ENCODE measurements at places on chromosomes 3 and 15. TPM values are rescaled to one million over a fixed set of nuclear protein-coding genes. Genes with fewer than 3 reads are reported as not detected.

The GOLGA6A gene
- total RNA-seq: not detected

DNA sequence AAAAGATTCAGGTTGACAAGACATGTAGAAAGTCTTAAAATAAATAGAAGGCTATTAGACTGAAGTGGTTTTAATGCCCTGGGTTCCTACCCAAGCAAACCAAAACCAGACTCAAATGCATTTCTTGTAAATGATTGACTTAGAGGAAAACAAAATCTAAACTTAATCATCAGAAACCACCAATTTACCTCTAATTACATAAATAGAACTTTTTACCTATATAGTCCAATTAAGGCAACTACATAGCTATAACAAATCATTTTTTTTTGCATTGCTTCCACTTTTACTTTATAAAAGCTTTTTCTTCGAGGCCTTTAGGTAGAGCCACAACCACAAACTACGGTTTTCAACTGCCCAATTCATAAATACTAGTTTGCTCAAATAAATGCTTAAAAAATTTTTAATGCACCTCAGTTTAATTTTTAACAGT lies 231.3 kb upstream of the ARHGEF26 start:
- no peak for DNase-seq
- no peaks in the 10 kb centered on the region for H3K4me1 ChIP-seq
- H3K27me3 ChIP-seq: no peaks in the 10 kb centered on the region
- H3K36me3 ChIP-seq: no peaks in the 10 kb centered on the region

- H3K36me3 ChIP-seq: no peaks in the 10 kb centered on the region
- no peak for DNase-seq
- H3K4me3 ChIP-seq: no peak overlapping the region
Observed at GRCh38 chr3:85170646-85171045, 211.9 kb downstream of the CADM2 start.

The TMEM41A gene
- total RNA-seq: 9.3 TPM

- H3K27ac ChIP-seq: peak overlapping the region; percentile 11
- H3K27me3 ChIP-seq: no peaks in the 10 kb centered on the region
- no peak overlapping the region for H3K4me3 ChIP-seq
- DNase-seq: peak; percentile 51
Observed at GRCh38 chr15:82571722-82572222, 31.5 kb upstream of the RPS17 start.

GRCh38 chr15:89115547-89115946 lies 27.3 kb downstream of the ABHD2 start:
- peak; percentile 93 for DNase-seq
- H3K27me3 ChIP-seq: no peaks in the 10 kb centered on the region
- H3K27ac ChIP-seq: peak overlapping the region; percentile 84
- peaks cover 91% of the 10 kb centered on the region for H3K4me1 ChIP-seq
- H3K36me3 ChIP-seq: no peaks in the 10 kb centered on the region

DNA sequence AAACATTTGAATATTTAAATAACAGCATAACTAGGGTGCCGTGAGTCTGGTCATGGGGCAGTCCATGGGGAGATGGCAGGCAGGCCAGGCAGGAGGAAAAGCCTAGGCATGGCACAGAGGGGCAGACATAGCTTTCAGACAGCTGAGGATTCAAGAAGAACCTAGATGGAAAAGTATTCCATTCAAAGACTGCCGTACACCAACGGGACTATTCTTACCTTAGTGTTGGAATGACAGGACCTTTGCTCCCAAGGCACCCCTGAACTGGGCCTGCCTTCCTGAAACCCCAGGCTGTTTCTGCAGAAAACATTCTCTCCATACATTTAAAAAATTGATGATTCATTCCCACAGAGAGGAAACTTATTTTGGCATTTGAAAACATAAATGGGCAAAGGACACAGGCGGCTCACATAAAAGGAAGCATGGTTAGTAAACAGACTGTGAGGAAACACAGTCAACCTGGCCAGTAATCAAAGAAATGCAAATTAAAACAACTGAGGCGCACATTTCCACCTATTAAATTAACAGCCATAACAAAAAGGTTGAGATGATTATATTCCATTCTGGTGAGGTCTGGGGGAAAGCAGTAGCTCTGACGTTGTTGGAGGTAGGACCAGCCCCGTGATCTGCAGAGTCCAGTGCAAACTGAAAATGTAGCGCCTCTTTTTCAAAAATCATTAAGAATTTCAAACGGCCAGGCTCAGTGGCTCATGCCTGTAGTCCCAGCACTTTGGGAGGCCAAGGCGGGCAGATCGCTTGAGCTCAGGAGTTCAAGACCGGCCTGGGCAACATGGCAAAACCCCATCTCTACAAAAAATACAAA lies 71.3 kb upstream of the SMAD3 start:
- H3K4me3 ChIP-seq: no peak overlapping the region
- no peaks in the 10 kb centered on the region for H3K4me1 ChIP-seq
- no peak overlapping the region for H3K27ac ChIP-seq
- H3K36me3 ChIP-seq: no peaks in the 10 kb centered on the region
- no peaks in the 10 kb centered on the region for H3K27me3 ChIP-seq

The THRB gene
- 6.9 TPM for total RNA-seq

Data from body of pancreas (tissue), 4 donors.